Activated gamma-delta T cell treated with Interleukin-2 at 50 U/mL for 16 hours (primary cell): ENCODE measurements at places on chromosomes 3 and 15.

DNA sequence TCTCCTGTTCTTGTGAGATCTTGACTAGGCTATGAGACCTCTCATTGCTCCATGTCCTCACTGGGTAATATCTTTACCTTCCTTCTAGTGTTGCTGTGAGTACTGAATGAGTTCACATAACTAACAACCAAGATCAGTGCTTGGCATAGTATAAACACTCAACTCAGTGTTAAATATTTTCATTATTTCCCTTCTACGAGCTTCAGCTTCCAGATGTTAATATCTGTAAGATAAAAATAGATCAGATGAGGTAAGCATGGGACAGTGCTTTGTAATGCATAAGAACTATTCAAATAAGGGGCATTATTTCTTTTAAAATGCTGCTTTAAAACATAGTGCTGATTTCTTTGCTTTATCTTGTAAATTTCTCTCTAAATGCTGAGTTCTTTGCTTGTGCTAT lies 130.8 kb downstream of the DIPK2A start:
- DNase-seq: no peak

- DNase-seq: no peak
Measured at GRCh38 chr3:151015181-151015580, 42.7 kb upstream of the CLRN1 start.

DNA sequence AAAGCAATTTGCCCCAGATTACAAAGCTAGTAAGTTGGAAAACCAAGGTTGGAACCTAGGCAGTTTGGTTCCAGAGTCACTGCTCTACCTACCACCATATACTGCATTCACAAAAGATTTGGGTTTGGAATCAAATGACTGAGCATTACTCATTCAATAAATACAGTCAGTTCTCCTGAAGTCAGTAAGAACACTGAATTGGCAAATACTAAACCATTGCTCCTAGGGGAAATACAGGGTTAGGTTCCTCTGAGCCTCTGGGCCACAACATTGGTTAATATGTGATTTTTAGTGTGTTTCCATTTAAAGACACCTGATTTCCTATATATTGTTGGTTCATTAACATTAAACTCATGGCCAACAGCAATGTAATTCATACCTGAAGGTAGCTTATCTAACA lies 2.1 kb upstream of the EIF5A2 start:
- DNase-seq: no peak

DNA sequence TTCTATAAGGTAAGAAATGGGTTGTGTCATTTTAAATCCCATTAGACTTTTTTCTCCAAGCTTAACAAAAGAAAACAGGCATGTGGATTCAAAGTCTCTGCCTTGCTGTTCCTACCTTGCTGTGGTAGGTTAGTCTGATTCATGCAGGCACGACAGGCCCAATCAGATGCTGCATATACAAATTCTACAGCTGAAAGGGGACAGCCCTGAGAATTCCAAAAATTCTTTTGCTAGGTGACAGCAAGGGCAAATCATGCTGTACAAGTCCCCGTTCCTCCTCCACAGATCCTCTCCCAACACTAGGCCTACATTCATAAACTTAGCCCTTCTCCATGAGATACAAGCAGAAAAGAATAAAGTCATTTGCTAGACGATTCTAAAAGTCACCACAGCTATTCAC lies 161.2 kb upstream of the THBS1 start:
- no peak for DNase-seq

- DNase-seq: no peak
Measured at GRCh38 chr3:52820736-52821135, 9.7 kb downstream of the ITIH4 start.

DNA sequence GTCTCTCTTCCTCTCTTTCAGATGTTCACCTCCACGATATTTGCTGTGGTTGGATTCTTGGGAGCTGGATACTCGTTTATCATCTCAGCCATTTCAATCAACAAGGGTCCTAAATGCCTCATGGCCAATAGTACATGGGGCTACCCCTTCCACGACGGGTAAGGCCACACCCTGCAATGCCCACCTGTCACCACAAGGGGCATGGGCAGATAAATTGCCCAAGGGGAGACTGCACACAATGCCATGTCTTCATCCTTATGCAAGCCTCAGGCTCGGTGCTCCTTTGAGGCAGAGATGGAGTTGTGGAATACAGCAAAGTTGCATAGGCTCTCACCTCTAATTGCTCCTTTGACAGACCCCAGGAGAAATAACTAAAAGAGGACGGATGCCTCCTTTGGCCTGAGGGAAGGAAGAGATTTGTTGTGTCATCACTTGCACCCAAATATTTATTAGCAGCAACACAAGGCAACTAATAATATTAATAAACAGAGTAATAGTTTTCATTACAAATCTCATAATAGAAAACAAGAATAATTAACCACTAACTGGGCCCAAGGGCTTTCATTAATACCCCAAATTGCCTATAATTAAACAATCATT lies 13.2 kb downstream of the TM4SF4 start:
- DNase-seq: peak; percentile 15

GRCh38 chr15:73346735-73347312 lies 21.9 kb downstream of the HCN4 start:
- peak; percentile 60 for DNase-seq

DNA sequence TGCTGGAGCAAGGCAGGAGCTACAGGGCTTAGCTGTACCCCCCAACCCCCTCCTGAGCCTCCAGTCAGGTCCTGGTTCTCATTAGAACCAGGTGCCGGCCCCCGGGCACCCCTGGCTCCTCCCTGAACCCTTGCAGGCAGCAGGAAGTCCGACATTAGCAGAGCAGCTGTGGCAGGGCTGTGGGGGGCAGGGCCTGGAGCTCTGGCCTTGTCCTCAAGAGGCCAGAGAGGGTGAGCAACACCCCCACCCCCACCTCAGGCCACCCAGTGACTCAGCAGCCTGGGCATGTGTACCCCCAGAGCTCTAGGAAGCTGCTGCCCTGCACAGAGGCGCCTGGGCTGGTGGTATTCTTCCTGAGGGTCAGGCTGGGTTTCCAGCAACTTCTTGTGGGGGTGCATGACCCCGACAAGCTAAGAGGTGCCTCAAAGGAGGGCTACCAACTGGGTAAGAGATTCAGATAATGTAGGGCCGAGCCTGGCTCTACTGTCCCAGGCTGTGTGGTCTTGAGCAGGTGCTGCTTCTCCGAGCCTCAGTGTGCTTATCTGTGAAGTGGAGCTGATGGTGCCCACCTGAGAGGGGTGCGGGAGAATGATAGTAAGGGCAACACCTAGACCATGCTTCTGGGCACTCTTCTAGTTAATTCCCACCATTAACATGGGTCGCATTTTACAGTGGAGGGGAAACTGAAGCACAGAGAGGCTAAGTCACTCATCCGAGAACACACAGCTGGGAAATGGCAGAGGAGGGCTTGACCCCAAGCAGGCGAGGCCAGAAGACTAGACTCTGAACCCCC lies 16.0 kb downstream of the H1-8 start:
- DNase-seq: no peak

DNA sequence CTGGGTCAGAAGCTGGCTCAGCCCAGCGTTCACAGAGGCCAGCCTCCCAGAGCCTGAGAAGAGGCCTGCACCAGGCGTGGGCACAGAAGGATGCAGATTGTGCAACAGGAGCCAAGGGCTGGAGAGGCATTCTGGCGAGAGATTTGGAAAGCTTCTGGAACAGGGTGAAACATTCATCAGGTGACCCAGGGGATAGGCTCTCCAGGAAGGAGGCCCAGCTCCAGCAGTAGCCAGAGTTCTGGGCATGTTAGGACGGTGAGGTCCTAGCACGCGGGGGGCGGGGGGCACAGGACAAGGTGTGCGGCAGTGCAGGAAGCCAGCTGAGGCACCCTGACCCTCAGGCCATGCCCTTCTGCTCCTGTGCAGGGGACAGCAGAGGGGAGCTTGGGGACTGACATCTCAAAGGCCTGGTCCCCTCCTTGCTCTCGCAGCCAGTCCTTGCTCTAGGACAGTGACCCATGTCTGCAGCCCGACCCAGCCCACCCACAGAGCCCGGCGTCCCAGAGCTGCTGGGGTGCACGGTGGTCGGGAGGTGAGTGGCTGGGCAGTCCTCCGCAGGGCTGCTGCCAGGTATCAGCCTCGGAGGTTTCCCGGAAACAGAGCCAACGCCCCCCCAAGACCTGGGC lies 111.7 kb upstream of the KLF13 start:
- DNase-seq: no peak

DNA sequence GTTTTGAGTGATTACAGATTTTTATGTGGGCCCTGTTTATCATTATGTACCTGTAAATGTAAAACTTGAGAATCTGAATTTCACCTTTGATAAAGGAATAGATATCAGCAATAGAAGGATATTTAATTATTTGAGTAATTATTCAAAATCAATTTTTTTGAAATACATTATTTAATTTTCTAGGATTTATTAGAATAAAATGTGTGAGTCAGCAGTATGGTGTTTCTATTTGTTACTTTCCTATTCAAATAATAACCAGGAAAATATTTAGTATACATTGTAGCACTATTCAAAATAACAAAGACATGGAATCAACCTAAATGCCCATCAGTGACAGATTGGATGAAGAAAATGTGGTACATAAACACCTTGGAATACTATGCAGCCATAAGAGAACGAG lies 22.1 kb downstream of the CAPN7 start:
- DNase-seq: no peak

DNA sequence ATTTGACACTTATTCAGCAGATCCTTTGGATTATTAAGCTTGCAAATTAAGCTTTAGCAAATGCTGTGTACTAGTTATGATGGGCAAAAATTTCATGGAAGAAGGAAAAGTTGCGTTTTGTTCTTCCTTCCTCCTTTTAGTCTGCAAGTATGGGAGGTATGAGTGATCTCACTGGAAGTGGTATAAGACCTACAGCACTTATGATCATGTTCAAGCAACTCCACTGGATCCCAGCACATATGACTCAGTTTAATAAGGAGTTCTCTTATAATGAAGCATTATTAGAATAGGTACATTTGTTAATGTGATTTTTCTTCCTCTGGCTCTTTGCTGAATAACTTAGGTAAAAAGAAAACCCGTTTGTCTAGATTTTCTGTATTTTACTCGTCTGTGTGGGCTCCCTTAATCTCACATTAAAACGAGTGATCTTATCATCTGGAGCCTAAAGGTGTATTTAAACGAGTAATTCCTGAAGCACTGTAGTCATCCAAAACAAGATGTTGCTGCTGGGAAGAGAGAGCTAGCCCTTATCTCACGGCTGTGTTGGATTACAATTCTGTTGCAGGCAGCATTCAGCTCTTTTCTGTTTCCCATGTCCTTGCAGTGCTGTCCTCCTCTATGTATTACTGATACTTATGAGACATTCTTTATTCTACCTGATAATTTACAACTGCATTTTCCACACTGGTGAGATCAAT lies 264.9 kb downstream of the GBE1 start:
- no peak for DNase-seq

GRCh38 chr15:82103468-82103867 lies 57.6 kb upstream of the MEX3B start:
- DNase-seq: no peak

GRCh38 chr3:75687323-75687722 lies 23.2 kb downstream of the FRG2C start:
- no peak for DNase-seq

DNA sequence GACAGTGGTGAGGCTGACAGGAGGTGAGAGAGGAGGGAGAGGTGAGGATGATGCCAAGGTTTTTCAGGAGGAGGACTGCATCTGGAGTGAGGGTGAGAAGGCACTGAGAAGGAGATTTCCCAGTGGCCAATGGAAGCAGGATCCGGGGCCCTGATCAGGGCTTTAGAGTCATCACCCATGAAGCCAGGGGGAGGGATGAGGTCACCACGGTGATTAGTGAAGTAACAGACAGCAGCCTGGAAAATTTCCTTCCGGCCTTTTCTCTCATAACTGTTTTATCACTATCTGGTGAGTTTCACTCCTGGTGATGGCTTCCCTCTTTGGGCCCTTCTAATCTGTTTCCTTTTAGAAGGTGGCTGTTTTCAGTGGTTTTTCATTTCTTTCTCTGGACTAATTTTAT lies 80.5 kb upstream of the WNT5A start:
- no peak for DNase-seq

DNA sequence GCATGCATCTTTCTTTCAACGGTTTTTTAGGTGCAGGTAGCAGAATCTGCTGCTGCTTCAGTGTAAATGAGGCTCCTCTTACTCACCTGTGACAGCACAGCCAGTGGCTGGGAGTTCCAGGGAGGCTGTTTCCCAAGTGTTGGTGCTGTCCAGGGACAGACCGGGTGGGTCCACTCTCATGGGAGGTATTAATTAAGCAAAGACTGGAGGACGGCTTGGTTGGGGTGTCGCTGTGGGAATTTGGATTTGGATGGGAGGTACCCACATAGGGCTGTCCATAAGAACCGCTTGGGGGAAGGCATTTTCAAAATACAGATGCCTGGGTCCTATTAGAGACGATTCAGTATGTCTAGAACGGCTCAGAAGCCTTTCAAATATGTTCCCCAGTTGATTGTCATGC lies 42.9 kb downstream of the SV2B start:
- DNase-seq: no peak

- DNase-seq: no peak
Measured at GRCh38 chr3:150825192-150825915, 62.4 kb upstream of the SIAH2 start.

DNA sequence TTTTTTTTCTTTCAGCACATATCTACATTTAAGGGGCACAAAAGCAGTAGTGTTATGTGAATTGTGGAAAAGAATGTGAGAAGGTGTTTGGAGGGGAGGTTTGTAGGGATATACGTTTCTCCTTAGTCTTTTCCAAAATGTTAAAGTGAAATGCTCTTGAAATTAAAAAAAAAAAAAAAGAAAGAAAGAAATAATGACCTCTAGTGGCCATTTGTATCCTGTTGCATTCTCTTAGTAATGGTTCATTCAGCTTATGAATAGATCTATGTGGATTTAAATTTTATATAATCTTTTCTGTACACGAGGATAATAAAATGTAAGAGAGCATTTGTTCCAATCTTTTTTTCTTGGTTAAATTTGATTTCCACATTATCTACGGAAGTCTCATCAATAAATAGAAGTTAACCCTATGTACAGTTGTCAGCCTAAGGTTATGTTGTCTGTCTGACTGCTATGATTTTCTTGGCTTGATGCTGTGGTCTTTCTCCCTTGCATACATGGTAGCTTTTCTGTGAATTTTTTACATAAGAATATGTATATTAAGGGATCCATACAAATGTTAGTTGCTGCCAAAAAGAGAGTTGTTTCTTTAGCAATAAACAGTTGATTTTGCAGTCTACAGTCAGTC lies 1.7 kb downstream of the P2RY13 start:
- DNase-seq: no peak

- no peak for DNase-seq
Measured at GRCh38 chr3:123741041-123741511, 143.1 kb downstream of the MYLK start.

- DNase-seq: no peak
Measured at GRCh38 chr15:27592036-27592760, 506.9 kb downstream of the OCA2 start.

- DNase-seq: no peak
Measured at GRCh38 chr15:50390554-50391264, 33.5 kb upstream of the USP8 start.

- no peak for DNase-seq
Measured at GRCh38 chr15:38702178-38702912, 137.7 kb upstream of the RASGRP1 start.

DNA sequence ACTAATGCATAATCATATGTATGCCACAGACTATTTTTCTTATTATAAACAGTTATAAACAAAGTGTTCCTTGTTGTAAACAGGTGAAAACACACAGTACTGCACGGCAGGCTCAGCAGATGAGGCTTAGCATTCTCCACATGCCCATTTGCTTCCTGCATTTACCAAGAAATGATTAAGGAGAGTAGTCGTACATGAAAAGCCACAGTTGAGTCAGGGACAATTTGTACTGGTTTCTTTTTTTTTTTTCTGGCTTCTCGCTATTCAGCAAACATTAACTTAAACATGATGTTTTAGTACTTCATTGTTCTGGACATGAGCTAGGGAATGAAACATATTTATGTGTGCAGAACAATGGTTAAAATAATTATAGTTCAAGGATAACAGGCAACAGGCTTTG lies 63.4 kb downstream of the GHSR start:
- DNase-seq: no peak
